ENCODE measurements at places on chromosomes 5 and 9.

- DNase-seq = no peak
These were observed 230.5 kb upstream of the DMAC1 start for GRCh38 chr9:8030095-8030494.

- peak; percentile 59 for DNase-seq
These were observed 124.2 kb downstream of the CDH6 start for GRCh38 chr5:31317665-31318064.

GRCh38 chr9:124222918-124223720 lies 34.6 kb upstream of the NEK6 start:
- no peak for DNase-seq

DNA sequence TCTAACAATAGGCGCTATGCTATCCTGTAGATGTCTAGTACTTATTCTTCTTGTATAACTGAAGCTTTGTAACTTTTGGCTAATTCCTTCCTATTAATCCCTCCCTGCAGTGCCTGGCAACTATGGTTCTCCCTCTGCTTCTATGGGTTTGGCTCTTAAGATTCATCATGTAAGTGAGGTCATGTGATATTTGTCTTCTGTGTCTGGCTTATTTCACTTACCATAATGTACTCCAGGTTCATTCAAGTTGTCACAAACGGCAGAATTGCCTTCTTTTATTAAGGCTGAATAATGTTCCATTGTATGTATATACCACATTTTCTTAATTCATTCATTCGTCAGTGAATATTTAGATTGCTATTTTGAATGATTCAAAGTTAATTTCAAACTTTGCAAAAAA lies 149.9 kb upstream of the GAS1 start:
- DNase-seq = no peak

DNA sequence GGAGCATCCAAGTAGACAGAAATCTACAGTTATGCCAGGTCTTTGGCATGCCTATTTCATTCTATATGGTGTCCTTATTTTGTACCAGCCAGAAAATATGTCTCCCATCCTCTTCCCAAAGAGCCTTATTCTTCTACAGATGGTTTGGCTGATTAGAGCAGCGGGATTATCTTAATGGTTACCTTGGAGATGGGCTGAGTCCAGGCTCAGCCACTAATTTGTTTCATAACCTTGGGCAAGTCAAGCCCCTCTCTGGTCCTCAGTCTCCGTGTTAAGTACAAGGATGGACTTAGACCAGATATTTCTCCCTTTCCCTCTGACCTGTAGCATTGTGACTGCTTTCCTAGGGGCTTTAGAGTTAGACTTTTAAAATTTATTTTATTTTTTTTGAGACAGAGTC lies 11.1 kb upstream of the GLE1 start:
- no peak for DNase-seq

- no peak for DNase-seq
These were observed 35.0 kb downstream of the LRRTM2 start for GRCh38 chr5:138840103-138840502.

DNA sequence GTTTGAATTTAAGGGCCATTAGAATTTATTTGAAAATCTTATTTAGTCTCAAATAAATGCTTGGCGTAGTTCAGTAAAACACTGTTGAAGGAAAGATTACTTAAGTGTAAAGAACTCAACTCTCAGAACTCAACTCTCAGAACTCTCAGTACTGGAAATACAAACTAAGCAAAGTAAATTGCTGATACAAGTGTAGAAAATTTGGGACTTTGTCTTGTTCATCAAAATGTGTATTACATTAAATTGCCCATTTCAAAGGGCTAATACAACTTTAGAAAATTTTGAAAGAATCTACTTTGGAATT lies 99.4 kb downstream of the CSNK1G3 start:
- DNase-seq = no peak

DNA sequence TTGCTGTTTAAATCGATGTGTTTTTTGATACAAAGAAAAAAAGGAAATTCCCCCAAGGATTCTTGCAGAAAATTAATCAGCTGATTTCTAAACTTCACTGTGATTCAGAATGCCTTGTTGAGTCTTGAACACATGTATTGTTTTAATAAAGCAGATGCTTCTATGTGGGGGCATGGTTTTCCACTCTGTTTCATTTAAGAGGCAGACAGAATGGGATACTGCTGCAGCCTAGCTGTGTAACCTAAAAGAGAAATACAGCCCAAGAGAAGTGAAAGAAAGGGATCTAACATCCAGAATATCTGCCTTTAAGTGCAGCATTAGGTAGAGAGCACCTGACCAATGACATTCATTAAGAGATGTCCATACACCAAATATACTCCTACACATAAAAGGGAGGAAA lies 365.1 kb upstream of the CCNH start:
- DNase-seq = no peak

- DNase-seq = no peak
These were observed 534.7 kb downstream of the CDH10 start for GRCh38 chr5:24110004-24110615.

GRCh38 chr9:98972716-98973115 lies 29.0 kb downstream of the COL15A1 start:
- no peak for DNase-seq

DNA sequence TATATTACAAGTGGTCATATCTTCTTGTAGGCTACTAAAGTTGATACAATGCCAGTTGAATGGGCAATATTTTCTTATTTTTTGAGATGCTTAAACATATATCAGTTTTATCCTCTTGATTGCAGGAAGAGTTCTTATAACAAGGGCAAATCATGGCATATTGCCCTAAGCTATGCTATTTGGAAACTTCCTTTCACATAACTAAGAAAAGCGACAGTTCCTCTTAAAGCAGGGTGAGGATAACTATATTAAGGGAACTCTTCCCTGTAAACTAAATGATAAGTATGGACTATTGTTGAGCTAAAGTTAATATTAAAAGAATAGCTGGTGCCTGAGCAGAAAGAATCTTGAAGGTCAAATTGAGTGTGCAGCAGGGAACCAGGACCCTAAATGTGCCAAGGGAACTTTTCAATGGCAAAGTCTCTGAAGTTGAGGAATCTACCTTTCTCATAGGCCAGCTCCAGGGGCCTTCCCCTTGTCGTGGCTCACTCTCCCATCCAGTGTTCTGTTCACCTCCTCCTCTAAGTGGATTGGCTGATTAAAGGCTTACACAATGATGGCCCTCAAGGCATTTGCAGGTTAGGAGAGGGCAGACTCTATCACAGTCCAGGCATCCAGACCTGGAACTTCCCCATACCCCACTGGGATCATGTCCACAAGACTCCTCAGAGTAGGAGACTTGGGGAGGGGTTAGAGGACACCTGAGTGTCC lies 26.8 kb downstream of the FYB1 start:
- no peak for DNase-seq

DNA sequence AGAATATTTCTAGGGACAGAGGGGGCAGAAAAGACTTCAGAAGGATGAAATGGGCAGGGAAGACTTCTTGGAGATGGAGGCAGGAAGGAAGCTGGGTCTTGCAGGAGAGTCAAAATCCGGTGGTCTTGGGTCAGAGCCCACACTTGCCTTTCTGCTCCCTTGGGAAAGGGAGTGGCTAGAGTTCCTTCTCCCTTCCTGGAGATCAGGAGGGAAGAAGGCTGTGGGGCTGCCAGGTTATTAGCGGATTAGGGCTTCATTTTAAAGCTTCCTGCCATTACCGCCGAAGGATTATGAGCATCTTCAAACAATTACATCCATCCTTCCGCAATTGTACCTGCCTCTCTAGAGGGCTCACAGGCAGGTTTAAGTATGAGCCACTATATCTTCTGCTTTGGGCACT lies 19.2 kb upstream of the SYNPO start:
- no peak for DNase-seq

GRCh38 chr5:54148067-54148845 lies 162.1 kb downstream of the ARL15 start:
- DNase-seq = no peak
